ENCODE measurements at places on chromosomes 4 and X. TPM values are rescaled to one million over a fixed set of nuclear protein-coding genes. Genes with fewer than 3 reads are reported as not detected.

DNA sequence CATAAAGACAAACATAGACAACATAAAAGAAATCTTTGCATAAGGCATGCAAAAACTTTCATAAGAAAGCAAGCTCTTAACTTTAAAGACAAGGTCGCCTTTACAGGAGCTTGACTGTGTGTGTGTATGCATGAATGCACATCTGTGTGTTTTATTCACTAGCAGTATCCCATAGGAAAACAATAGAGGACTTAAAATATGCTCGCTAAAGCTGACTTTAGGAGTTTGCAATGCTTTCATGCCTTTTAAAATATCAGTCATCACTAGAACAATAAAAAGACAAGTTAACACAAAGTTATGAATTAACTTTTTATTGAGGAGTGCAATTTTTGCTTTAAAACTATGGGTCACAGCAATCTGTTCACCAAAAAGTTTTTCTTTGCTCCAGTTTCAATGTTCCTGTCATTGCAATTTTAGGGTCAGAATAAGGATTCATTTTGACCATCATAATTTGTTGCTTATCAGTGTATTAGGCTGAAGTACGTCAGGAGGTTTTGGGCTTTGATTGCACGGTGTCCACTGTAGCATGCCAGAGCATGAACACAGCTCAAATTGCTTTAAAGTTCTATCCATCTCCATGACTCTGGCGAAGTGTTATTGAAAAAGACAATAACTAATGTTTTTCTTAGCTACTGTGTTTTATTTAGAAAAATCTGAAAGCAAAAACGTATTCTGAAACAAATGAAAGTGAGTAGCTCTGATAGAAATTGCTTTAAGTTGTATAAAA, 36.9 kb downstream of the ANXA10 start:
- DNase-seq: no peak

DNA sequence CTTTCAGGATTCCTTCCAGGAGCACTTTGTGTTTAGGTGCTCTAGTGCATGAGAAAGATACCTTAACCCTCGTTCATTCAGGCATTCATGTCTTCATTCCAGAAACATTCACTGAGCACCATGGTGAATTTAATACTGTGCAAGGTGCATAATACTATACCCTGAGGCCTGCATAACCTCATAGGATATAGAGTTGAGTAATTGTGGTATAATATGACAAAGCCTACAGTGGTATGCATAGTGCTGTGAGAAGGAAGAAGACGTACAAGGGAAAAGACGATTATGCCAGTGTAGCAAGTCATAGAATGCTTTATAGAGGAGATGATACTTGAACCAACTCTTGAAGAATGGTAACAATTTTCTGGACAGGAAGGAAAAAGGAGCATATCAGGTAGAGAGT, 34.3 kb downstream of the MTM1 start:
- no peak for DNase-seq

The NFXL1 gene
- total RNA-seq: 8.1 TPM

The PPP1R3F gene
- 6.1 TPM for total RNA-seq

All from CD8-positive, alpha-beta T cell (primary cell).